ENCODE measurements at places on chromosomes 11 and 22.

DNA sequence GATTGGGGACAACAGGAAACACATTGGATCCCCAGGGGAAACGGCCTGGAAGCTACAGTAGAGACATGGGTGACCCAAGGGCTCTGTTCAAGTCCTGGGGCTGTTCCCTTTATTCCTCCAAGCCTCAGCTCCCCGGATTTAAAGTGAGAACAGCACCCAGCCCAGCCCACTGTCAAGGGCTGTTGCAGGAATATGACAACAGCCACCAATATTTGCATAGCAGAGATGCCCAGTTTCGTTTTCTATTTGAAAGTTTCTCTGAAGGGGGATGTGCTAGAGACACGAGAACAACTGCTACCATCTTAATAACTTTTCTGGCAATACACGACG is 81.1 kb upstream of the WNT7B start:
- no peak for DNase-seq

- DNase-seq, result no peak
Observed at GRCh38 chr11:67542971-67543370, 19.7 kb upstream of the CABP2 start.

GRCh38 chr11:47391711-47392432 is 13.5 kb upstream of the SPI1 start:
- DNase-seq, result no peak

GRCh38 chr22:24231706-24232105 is 13.2 kb downstream of the GGT5 start:
- DNase-seq, result no peak

Measured in ecto neural progenitor cell (in vitro differentiated cells).